ENCODE measurements at places on chromosomes 16 and 17.

GRCh38 chr17:48439110-48439850, 9.3 kb upstream of the SKAP1 start:
- DNase-seq, result peak; percentile 68

GRCh38 chr16:10027553-10027952, 154.7 kb downstream of the GRIN2A start:
- no peak for DNase-seq

DNA sequence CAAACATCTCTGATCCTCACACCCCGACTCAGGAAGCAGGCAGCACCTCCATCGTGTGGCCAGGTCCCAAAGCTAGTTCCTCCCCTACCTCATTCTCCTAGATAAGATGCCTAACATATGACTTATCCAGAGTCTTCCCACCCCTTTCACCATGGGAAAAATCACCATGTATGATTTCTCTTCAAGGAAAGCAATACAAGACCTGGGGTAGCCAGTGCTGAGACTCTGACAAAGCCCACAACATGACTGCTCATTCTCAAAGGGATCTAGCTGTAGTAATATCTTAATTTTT, 45.1 kb downstream of the CMTM4 start:
- DNase-seq, result no peak

GRCh38 chr17:82315703-82316358, 1.6 kb downstream of the CD7 start:
- DNase-seq, result no peak

- DNase-seq, result peak; percentile 61
These were observed 221.0 kb downstream of the CCDC182 start for GRCh38 chr17:57523926-57524632.

DNA sequence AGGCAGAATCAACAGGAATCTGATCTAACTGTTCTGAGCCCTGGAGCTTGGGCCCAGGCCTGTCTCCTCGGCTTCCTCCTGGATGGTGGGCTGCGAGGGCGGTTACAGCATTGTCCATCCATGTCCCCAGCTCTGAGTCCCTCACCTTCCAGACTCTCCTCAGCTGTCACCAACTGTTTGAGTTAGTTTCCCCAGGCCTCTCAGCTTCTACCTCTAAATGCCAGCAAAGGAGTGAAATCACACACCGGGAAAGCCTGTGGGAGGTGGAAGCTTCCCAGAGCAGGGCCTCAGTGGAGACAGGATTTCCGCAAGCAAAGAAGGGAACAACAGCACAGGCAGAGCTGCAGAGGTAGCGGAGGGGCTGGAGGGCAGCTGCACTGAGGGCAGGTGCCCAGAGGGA, 9.4 kb upstream of the PRPSAP2 start:
- DNase-seq, result no peak

GRCh38 chr16:8576141-8577004, 13.9 kb downstream of the TMEM114 start:
- no peak for DNase-seq

- DNase-seq, result peak; percentile 41
These were observed 396.4 kb upstream of the CCL2 start for GRCh38 chr17:33858682-33859081.

- peak; percentile 6 for DNase-seq
These were observed 3.3 kb upstream of the CES1 start for GRCh38 chr16:55836158-55836611.

- peak; percentile 2 for DNase-seq
These were observed 1425.1 kb upstream of the CDH8 start for GRCh38 chr16:63461248-63461841.

- DNase-seq, result no peak
These were observed 292.0 kb upstream of the CDH11 start for GRCh38 chr16:65413861-65414260.

- DNase-seq, result no peak
These were observed 470 bp downstream of the TRPV3 start for GRCh38 chr17:3556916-3557767.

DNA sequence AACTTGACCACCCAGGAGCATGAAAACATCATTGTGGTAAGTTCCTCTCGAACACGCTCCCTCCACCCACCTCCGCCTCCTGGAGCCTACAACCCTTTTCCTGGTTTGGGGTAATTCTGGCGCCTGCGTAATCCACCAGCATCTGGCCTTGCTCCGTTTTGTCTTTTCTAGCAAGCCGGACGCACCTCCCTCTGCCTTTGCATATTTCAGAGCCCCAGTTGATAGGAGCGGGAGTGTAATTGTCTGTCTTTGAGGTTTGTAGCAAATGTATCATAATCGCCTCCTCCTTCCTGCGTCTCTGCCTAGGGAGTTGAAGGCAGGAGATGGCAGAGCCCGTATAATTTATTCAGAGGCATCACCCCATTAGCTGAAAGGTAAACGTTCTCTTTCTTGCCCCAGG, 121.3 kb upstream of the PLCG2 start:
- DNase-seq, result no peak

GRCh38 chr17:14474591-14474990, 173.7 kb downstream of the HS3ST3B1 start:
- DNase-seq, result no peak

GRCh38 chr17:51888816-51889215, 269.7 kb downstream of the CA10 start:
- no peak for DNase-seq
